Esophagus squamous epithelium (tissue), 5 donors: ENCODE measurements at places on chromosomes 12 and 14. TPM values are rescaled to one million over a fixed set of nuclear protein-coding genes. Genes with fewer than 3 reads are reported as not detected.

COX8C gene
- not detected for total RNA-seq

- peak overlapping the region; percentile 57 for H3K4me3 ChIP-seq
- H3K27ac ChIP-seq, result peak overlapping the region; percentile 95
These were observed 480 bp downstream of the ITPK1 start for GRCh38 chr14:93115069-93115820.

DNA sequence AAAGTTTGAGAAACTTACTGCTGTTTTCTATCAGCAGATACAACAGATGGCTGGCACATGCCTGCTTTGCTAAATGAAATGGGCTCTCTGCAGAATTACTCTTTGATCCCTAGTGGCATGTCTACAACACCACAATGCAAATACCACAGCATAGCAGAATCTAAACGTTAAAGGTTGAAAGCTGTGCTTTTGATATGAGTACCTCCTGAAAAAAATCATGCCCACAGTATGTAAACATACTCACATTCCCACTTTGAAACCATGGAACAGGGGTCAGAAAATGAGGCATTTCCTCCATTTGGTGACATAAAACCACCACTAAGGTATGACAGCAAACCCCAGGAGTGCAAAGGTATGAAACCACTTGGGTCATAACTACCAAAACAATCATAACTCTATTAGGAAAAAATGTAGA, 7.5 kb downstream of the WIF1 start:
- H3K4me1 ChIP-seq, result no peaks in the 10 kb centered on the region
- H3K27me3 ChIP-seq, result no peaks in the 10 kb centered on the region
- H3K27ac ChIP-seq, result no peak overlapping the region
- H3K36me3 ChIP-seq, result no peaks in the 10 kb centered on the region
- H3K4me3 ChIP-seq, result no peak overlapping the region

SRRM4 gene
- not detected for total RNA-seq

DNA sequence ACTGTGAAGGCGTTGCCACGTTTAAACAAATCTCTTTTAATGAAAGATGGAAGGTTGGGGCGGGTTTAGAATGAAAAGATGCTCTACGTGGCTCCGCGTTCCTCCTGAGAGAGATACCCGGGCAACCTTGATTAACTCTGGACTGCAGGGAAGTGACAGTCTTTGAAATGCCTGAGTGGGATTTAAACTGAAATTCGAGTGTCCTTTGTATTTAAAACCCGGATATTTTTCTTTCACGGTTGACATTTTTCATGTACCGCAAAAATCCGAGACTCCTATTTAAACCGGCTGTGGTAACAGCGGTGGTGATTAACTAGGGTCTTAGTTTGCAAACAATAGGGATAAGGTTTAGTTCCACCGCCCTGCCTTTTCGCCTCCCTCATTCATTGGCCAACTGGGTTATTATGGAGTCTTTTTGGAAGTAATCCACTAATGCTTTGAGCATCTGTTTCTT, 707 bp downstream of the G2E3 start:
- H3K4me3 ChIP-seq, result peak overlapping the region; percentile 77
- no peaks in the 10 kb centered on the region for H3K27me3 ChIP-seq
- peak overlapping the region; percentile 88 for H3K27ac ChIP-seq
- H3K36me3 ChIP-seq, result no peaks in the 10 kb centered on the region
- H3K4me1 ChIP-seq, result no peaks in the 10 kb centered on the region
- DNase-seq, result no peak

DNA sequence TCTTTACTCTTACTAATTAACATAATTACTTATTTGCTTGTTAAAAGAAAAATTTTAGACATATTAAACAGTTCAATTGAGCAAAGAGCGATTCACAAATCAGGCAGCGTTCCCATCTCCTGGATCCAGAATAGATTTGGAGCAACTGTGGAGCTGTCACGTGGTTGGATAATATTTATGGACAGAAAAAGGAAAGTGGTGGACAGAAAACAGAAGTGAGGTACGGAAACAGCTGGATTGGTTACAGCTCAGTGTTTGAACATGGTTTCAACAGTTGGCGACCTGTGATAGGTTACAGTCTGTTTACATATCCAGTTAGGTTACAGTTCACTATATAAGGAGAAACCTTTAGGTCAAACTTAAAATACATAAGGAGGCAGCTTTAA, 19.7 kb upstream of the FAM234B start:
- H3K4me3 ChIP-seq, result no peak overlapping the region
- DNase-seq, result no peak
- no peaks in the 10 kb centered on the region for H3K27me3 ChIP-seq
- no peak overlapping the region for H3K27ac ChIP-seq
- no peaks in the 10 kb centered on the region for H3K36me3 ChIP-seq
- H3K4me1 ChIP-seq, result no peaks in the 10 kb centered on the region

DNA sequence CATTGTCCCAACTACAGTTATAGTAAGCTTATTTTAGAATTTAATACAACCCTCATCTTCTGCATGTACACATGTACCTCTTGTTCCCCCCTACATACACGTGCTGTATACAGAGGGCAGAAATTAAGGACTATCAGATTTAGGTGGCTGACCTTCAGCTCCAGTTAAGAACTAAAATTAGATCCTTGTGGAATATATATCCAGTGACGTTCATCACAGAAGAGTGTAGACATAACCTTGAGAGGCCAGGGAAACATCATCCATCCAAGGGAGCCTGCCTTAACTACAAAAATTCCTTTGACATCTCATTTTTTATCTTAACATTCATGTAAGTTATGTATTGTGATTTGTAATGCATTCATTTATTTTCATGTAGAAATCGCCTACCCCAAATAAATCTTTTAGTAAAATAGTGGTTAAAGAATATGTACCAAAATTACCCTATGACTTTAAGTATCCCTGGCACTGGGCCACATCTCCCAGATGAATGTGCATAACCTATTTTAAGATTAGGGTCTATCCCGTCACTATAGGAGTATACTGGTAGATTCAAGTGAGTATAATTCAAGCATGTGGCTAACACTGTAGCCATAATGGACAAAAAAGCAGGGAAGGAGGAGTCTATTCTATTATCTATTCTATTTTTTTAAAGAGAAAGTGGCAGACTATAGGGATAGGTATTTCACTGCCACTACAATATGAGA, 27.5 kb downstream of the RIC8B start:
- no peaks in the 10 kb centered on the region for H3K4me1 ChIP-seq
- H3K4me3 ChIP-seq, result no peak overlapping the region
- no peaks in the 10 kb centered on the region for H3K36me3 ChIP-seq
- no peaks in the 10 kb centered on the region for H3K27me3 ChIP-seq
- DNase-seq, result no peak

- H3K36me3 ChIP-seq, result peaks cover 5% of the 10 kb centered on the region
- no peak overlapping the region for H3K27ac ChIP-seq
- no peak for DNase-seq
- no peaks in the 10 kb centered on the region for H3K27me3 ChIP-seq
These were observed 11.1 kb downstream of the PLBD2 start for GRCh38 chr12:113369391-113369985.

DNA sequence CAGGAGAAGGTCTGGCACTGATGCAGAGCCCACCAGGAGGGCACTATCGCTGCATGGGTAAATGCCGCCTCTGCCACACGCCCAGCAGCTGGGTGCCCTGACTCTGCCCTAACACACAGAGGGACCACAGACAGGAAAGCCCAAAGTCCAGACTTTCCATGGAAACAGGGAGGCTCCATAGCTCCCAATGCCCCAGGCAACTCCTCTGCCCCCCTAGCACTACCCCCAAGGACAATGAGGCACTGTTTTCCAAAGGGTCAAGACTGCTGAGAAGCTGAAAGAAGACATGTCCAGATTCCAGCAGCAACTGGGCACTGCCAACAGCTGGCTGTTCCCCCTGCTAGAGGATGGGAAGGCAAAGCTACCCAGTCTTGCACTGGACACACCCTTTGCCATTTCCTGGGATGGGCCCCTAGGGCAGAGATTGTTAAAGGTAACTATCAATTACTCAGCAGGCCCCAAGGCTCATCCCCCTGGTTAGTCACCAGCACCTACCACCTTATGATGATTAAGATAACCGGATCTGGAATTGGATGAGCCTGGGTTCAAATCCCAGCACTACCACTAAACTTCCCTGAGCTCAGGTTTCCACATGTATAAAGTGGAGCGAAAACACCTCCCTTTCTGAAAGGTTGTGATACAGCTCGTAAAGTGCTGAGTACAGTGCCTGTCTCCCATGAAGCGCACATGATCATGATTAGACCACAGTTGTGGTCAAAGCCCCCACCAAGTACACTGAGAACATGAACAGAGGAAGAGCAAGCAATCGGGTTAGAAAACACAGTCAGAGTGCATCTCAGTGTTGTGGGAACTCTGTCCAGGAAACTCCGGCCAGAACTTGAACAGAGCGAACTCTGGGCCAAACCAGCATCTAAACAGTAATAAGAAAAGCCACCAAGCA, 3.3 kb downstream of the PXN start:
- H3K27ac ChIP-seq, result peak overlapping the region; percentile 22
- H3K27me3 ChIP-seq, result no peaks in the 10 kb centered on the region
- peak overlapping the region; percentile 87 for H3K4me3 ChIP-seq

MYH6 gene
- total RNA-seq, result not detected

DLGAP5 gene
- 12.5 TPM for total RNA-seq

- H3K36me3 ChIP-seq, result no peaks in the 10 kb centered on the region
- no peak overlapping the region for H3K4me3 ChIP-seq
- peaks cover 38% of the 10 kb centered on the region for H3K27me3 ChIP-seq
These were observed 82.9 kb downstream of the PAPOLA start for GRCh38 chr14:96584907-96585671.

GRCh38 chr12:851913-852312, 97.6 kb downstream of the RAD52 start:
- peak overlapping the region; percentile 43 for H3K4me3 ChIP-seq
- peaks cover 10% of the 10 kb centered on the region for H3K4me1 ChIP-seq
- H3K36me3 ChIP-seq, result no peaks in the 10 kb centered on the region
- no peak for DNase-seq
- peak overlapping the region; percentile 78 for H3K27ac ChIP-seq

DNA sequence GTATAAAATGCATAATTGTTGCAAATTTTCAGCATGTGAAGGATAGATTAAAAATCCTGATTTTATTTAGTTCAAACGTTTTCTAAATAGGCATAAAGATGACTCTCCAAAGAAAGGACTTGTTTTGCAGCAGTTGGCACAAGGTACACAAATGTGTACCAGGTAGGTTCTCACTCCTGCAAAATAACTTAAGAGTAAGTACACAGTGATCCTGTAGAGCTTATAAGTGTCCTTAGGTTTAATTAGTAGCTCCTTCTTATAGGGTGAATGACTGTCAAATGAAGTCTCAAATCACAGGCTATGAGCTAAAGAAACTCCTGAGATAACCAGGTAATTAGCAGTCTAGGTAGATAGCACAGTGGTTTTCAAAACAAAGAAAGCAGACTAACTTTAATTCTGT, 330.6 kb upstream of the MDGA2 start:
- H3K4me1 ChIP-seq, result no peaks in the 10 kb centered on the region
- H3K4me3 ChIP-seq, result no peak overlapping the region
- no peaks in the 10 kb centered on the region for H3K27me3 ChIP-seq
- DNase-seq, result no peak

- H3K27ac ChIP-seq, result no peak overlapping the region
- H3K4me1 ChIP-seq, result no peaks in the 10 kb centered on the region
- no peaks in the 10 kb centered on the region for H3K27me3 ChIP-seq
- H3K36me3 ChIP-seq, result no peaks in the 10 kb centered on the region
- H3K4me3 ChIP-seq, result no peak overlapping the region
- DNase-seq, result no peak
These were observed 13.6 kb downstream of the ABCD2 start for GRCh38 chr12:39605996-39606395.

INHBE gene
- not detected for total RNA-seq

NOXRED1 gene
- not detected for total RNA-seq

MMP19 gene
- 1.5 TPM for total RNA-seq

DNA sequence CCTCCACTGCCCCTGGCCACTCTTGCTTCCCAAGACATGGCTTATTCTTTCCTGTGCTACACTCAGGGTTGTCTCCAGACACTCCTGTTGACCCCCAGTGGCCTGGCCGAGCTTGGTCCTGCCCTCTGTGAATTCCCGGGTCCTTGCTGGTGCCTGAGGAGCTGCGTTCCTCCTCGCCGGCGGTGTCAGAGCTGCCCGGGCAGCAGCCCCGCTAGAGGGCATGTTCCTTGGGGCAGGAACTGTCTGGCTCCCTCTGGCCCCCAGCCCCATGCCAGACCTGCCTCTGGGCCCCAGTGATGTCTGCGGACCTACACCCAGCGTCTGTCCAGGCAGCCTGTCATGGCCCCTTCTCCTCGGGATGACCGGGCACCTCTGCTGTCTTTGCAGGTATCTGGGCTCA, 68.4 kb downstream of the AACS start:
- no peak overlapping the region for H3K4me3 ChIP-seq
- no peaks in the 10 kb centered on the region for H3K27me3 ChIP-seq
- no peaks in the 10 kb centered on the region for H3K36me3 ChIP-seq
- DNase-seq, result no peak
